SK-N-SH (cell line): ENCODE measurements at places on chromosomes 1 and 21. TPM values are rescaled to one million over a fixed set of nuclear protein-coding genes. Genes with fewer than 3 reads are reported as not detected.

The KHDC4 gene
- 43.1 and 94.4 TPM in 2 replicates for polyA plus RNA-seq

The GJB5 gene
- not detected in 2 replicates for polyA plus RNA-seq

The FAM72D gene
- polyA plus RNA-seq, result 2.6 and 3.2 TPM in 2 replicates

The SLC1A7 gene
- not detected in 2 replicates for polyA plus RNA-seq

The ACTA1 gene
- polyA plus RNA-seq, result 0.21 and 0.36 TPM in 2 replicates

The SELENON gene
- 32.7 and 56.2 TPM in 2 replicates for polyA plus RNA-seq

The DUSP12 gene
- 41.7 and 46.4 TPM in 2 replicates for polyA plus RNA-seq

The SPRR5 gene
- not detected in 2 replicates for polyA plus RNA-seq

The ZNF695 gene
- 3.0 and 3.2 TPM in 2 replicates for polyA plus RNA-seq

The SDC3 gene
- 16.2 and 18.8 TPM in 2 replicates for polyA plus RNA-seq

The SMIM1 gene
- polyA plus RNA-seq, result 5.9 and 6.1 TPM in 2 replicates

The TRIM17 gene
- 1.5 and 1.6 TPM in 2 replicates for polyA plus RNA-seq

The CELA3B gene
- not detected in 2 replicates for polyA plus RNA-seq

The ZNF281 gene
- 3.0 and 3.8 TPM in 2 replicates for polyA plus RNA-seq

The SELP gene
- polyA plus RNA-seq, result not detected in 2 replicates

The MNDA gene
- polyA plus RNA-seq, result not detected in 2 replicates

The MX1 gene
- 1.6 and 1.9 TPM in 2 replicates for polyA plus RNA-seq

The FCGR3A gene
- polyA plus RNA-seq, result not detected in 2 replicates

The NHLH1 gene
- polyA plus RNA-seq, result 0.16 and 0.18 TPM in 2 replicates

The FAM131C gene
- polyA plus RNA-seq, result 0.97 and 1.6 TPM in 2 replicates

The IGSF3 gene
- polyA plus RNA-seq, result 3.0 and 3.6 TPM in 2 replicates

The CHI3L1 gene
- polyA plus RNA-seq, result not detected in 2 replicates

The CNKSR1 gene
- polyA plus RNA-seq, result 0.49 and 0.58 TPM in 2 replicates

The DARS2 gene
- polyA plus RNA-seq, result 17.1 and 22.1 TPM in 2 replicates

The WNT3A gene
- polyA plus RNA-seq, result not detected in 2 replicates

The UTS2 gene
- 0.13 TPM in 1 of 2 replicates, not detected in the other for polyA plus RNA-seq

The FDPS gene
- polyA plus RNA-seq, result 126 and 142 TPM in 2 replicates

The IL23R gene
- polyA plus RNA-seq, result not detected in 2 replicates

The MCOLN3 gene
- polyA plus RNA-seq, result not detected in 2 replicates

The PLXNA2 gene
- polyA plus RNA-seq, result 7.3 and 8.5 TPM in 2 replicates

The PTPRU gene
- polyA plus RNA-seq, result 2.9 and 3.5 TPM in 2 replicates

The PLA2G2D gene
- not detected in 2 replicates for polyA plus RNA-seq

The CELA3A gene
- not detected in 2 replicates for polyA plus RNA-seq

The C1QTNF12 gene
- polyA plus RNA-seq, result 0.59 TPM in 1 of 2 replicates, not detected in the other

The MAPKAPK2 gene
- 45.9 and 46.8 TPM in 2 replicates for polyA plus RNA-seq

The SETDB1 gene
- 29.9 and 43.0 TPM in 2 replicates for polyA plus RNA-seq

The DNAJC28 gene
- polyA plus RNA-seq, result 0.58 and 0.88 TPM in 2 replicates

The DENND1B gene
- polyA plus RNA-seq, result 1.4 and 1.6 TPM in 2 replicates

The RGS8 gene
- not detected in 2 replicates for polyA plus RNA-seq

The FAM110D gene
- polyA plus RNA-seq, result 0.50 and 0.64 TPM in 2 replicates

The NBPF20 gene
- polyA plus RNA-seq, result 2.0 and 2.2 TPM in 2 replicates

The NBPF10 gene
- 0.66 and 0.88 TPM in 2 replicates for polyA plus RNA-seq

The ANKRD65 gene
- polyA plus RNA-seq, result 0.06 and 0.07 TPM in 2 replicates
